ENCODE measurements at places on chromosomes 1 and 21.

- DNase-seq = no peak
These were observed 75.5 kb upstream of the RAB3GAP2 start for GRCh38 chr1:220347654-220348175.

GRCh38 chr21:40049031-40049930, 182.0 kb downstream of the PCP4 start:
- no peak for DNase-seq

DNA sequence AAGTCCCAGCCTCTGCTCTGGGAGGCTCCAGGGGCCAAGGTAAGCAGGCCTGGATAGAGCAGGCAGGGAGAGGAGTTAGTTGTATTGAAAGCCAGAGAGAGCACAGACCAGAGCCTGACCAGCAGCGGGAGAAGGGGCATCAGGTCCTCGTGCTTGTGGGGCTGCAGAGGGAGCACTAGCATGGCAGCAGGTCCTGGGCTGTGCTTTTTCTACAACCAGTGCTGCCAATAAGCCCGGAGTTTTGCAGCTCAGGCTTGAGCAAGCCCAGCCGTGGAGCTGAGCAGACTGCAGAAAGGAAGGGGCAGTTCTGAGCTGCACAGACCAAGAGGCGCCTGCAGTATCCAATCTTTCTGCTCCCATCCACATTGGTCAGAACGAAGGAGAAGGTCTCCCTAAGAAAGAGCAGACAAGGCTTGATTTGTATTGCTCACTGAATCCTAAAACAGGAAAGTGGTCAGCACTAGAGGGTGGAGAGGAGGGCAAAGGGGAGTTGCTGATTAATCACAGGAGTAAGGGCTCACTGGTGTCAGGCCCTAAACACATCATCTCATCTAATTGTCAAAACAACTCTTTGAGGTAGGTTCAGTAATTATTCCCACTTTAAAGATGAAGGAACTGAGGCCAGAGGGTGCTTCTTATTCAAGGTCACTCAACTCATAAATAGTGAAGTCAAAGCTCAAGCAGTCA, 2.7 kb downstream of the DENND2D start:
- DNase-seq = peak; percentile 73

DNA sequence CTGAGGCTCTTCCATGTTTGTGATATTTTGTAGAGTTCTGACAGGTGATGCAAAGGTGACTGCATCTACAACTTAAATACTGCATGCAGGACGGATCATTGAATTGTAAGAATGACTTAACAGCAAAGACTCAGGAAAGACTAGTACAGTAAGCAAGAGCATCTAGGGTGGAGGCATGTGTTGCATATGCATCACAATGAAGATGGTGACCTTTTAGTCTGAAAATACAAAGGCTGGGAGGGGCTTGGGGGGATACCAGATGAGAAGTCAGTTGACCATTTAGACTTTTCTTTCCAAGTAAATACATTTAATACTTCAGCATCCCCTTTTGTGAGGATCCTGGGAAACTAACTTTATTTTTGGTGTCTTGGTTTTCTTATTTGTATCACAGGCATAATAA, 145.5 kb downstream of the NUF2 start:
- no peak for DNase-seq

DNA sequence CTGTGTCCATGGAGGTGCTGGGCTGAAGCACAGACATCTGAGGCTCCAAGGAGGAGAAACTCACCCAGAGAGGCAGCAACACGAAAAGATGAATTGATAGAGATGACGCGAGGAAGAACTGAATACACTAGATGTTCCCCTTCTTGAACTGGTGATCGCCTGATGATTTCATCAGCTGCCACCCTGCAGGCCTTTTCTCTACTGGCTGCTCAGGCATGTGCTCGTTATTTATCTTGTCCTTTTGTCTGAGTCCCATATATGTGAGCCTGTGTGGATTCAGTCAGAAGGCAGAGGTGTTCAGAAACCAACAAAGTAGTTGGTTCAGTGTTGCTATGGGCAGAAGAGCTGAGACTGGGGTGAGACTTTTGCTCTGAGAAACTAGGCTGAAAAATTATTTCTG, 104.2 kb downstream of the SPATA46 start:
- DNase-seq = no peak

GRCh38 chr1:212430416-212430815, 2.3 kb upstream of the NENF start:
- no peak for DNase-seq

DNA sequence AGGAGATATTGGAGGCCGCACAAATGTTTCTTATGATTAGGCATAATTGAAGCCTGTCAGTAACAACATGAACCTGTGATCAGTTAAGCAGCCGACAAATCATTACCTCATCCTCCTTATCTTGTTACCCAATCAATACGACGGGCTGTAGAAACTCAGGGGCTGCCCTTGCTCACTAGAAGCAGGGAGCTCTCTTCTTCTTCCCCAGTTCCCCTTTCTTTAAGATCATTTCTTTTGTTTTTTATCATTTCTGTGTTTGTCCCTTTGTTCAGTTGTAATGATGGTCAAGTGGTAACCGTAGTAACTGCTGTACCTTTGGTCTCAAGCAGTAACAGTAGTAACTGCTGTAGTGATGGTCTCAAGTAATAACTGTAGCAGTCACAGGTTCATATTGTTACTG, 13.8 kb upstream of the FCGR2A start:
- DNase-seq = no peak

- no peak for DNase-seq
These were observed 61.4 kb downstream of the SCCPDH start for GRCh38 chr1:246785494-246786111.

GRCh38 chr1:152886085-152886484, 8.0 kb downstream of the SMCP start:
- DNase-seq = no peak

DNA sequence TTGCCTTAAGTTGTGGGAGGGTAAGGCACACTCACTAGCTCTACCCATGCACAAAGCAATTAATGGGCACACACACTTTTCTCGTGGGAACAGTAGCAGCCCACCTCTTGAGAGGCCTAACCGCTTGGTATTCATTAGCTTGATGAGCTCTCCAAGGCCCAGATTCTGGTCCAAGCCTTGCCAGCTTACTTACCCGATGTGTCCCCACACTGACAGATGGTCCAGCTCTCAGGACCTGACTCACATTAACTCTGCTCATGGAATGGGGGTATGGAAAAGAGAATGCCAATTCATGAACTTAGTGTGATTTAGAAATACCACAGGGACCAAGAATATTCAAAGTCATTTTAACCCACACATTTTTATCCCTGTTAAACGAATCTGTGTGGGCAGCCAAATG, 106.8 kb upstream of the CACHD1 start:
- no peak for DNase-seq

GRCh38 chr21:45498646-45499000, 43.6 kb downstream of the SLC19A1 start:
- DNase-seq = no peak

DNA sequence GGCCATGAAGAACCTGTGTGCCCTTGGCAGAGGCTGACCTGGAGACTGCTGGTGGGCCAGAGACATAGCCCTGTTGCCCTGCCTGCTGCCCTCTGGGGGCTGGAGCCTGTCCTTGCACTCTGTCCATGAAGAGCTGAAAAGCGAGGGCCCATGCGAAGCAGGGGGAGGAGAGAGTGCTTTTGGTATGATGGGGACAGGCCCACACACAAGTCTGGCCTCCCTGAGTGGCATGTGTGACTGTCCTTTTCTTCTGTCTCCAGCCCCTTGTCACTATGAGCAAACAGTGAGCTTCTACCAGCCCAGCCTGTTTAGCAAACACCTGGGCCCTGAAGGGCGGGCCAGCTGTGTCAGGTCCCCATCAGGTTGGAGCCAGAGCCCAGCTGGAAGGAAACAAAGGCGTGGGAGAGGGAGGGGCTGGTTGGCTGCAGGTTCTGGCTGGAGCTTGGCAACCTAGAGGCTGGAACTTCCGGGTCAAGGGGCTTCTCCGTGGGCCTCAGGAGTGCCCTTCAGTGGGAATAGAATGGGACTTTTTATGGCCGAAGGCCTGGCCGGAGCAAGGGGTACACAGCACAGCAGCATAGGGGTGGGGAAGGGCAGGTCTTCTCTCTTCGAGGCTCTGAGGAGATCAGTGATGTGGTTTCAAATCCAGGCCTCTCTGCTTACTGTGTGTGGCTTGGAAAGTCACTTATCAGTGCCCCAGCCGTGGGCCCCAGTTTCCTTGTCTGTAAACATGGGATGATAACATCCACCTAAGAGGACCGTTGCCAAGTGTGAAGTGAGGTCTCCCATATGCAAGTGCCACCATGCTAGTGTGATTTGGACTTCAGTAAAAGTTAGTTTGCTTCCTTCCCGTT, 14.3 kb downstream of the QSOX1 start:
- DNase-seq = peak; percentile 32

- no peak for DNase-seq
These were observed 152.3 kb downstream of the FCRL5 start for GRCh38 chr1:157399984-157400382.

DNA sequence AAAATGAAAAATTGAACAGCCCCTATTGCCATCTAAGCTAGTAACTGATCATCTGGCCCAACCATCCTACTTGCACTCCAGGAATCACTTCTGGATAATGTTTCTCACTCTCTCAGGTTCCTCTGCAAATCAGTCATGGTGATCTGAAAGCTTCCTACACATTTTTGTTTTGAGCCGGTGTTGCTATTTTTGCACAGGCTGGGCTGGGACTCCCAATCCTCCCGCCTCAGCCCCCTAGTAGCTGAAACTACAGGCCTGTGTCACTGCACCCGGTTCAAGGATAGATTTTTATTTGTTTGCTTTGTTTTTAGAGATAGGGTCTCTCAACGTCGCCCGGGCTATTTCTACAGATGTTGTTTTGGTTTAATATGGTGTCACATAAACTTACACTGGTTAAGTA, 40.5 kb upstream of the HMCN1 start:
- no peak for DNase-seq

DNA sequence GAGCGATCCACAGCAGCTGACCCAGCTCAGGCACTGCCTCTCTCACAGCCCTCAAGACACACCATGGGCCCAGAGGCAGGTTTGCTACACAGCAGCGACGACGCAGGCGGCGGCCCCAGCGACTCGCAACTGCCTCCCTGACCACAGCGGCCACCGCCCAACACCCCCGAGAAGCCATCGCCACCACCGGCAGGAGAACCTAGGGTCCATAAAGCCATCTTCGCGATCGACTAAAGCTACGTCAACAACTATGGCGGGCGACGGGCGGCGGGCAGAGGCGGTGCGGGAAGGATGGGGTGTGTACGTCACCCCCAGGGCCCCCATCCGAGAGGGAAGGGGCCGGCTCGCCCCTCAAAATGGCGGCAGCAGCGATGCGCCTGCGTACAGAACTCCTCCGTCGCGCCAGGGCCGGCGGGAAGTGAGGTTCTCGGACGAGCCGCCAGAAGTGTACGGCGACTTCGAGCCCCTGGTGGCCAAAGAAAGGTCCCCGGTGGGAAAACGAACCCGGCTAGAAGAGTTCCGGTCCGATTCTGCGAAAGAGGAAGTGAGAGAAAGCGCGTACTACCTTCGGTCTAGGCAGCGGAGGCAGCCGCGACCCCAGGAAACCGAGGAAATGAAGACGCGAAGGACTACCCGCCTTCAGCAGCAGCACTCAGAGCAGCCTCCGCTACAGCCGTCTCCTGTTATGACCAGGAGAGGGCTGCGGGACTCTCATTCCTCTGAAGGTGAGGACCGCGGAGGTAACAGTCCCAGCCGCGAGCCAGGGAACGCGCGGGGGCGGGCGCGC, at the start of gene TOR1AIP1:
Gene TOR1AIP1, plus strand, starts transcription at position 33 of the 787 bp plus-strand sequence. Its CDS starts 218 bp downstream, at position 251.
- DNase-seq = peak; percentile 99

- no peak for DNase-seq
These were observed 21.4 kb downstream of the WNT9A start for GRCh38 chr1:227926216-227926791.

- no peak for DNase-seq
These were observed 789.7 kb upstream of the PRMT6 start for GRCh38 chr1:106266786-106267185.

DNA sequence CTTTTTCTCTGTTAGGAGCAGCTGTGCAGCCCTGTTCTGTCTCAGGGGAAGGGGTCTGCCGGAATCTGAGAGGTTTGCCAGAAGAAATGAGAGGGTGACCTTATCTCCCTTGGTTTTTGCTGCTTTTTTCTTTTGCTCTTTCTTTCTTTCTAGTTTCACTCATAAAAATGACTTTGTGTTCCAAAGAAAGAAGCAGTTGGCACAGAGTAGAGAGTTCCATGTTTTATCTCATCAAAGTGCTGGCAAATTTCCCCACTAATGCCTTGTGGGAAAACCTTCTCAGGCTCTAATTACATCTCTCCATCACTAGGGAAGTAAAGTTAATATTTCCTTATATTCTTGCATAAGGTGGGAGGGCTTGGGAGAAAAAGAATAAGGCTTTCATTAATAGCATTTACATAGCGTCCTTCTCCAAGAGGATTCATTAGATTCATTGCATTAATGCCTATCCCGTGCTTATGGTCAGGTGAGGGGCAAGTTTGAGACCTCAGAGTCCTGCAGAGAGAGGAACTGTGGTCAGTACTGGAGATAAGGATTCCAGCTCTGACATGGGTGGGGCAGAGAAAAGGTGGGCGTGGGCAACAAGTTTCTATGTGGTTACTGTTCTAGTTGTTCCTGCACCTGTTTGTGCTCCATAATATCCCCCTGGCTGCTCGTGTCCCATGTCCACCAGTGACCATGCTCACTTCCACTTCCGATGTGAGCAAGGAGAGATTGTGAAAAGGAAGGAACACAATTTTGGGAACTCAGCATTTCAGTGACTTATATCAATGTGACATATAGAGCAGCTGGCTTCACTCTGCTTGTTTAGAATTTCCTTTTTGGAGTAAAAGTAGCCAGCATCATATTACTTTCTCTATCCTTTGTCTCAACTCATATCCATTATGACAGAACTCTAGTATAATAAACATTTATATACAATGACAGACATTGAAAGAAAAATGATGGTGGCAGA, 79.5 kb downstream of the DISC1 start:
- DNase-seq = no peak

DNA sequence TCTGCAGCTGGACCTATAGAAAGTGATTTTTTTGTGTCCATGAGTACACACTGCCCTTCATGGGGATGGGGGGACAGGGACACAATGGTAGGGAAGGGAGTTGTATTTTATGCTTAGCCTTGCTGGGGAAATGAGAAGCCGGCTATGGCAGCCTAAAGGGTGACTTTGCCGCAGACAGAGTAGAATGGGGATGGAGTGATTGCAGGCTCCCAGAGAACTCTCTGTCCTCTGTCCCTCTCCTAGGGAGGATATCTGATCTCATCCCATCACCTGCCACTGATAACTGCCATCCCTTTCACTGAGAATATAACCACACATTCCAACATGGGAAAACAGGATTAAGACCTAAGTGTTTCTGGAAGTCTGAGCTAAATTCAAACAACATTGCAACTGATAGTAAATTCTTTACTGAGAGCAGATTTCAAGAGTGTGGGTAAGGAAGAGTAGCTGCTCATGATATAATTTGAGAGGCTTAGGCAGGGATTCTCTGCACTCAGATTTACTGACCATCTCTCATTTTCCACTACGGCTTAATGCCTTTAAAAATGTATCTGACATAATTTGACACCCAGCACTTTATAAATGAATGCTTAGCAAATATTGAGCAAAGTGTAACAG, 13.9 kb downstream of the SH2D1B start:
- DNase-seq = no peak

Measured in CD4-positive, alpha-beta T cell treated with Interleukin-4 for 1 hour (primary cell).